Large intestine (tissue), 12 donors: ENCODE measurements at places on chromosomes 4 and X. TPM values are rescaled to one million over a fixed set of nuclear protein-coding genes. Genes with fewer than 3 reads are reported as not detected.

DDIT4L gene
- 1.5 TPM for polyA plus RNA-seq

DNA sequence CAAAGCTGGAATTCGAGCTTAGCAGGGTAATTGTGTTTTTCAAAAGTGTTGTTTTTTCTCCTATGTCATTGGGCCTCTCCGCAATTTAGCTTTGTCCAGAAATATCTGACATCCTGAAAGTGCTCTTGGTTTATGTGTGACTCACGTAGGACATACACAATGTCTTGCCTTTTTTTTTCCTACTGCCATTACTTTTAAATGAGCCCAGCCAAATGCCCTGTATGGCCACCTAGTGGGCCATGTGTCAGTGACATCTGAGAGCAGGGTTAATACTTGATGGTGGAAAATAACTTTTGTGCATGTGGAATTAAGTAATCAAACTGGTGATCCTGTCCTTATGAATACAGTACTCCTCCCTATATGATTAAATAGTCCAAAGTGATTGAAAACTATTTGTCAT, 1411.1 kb upstream of the TENM3 start:
- no peak overlapping the region for H3K27ac ChIP-seq
- H3K4me1 ChIP-seq: no peaks in the 10 kb centered on the region
- no peak overlapping the region for H3K4me3 ChIP-seq
- H3K27me3 ChIP-seq: no peaks in the 10 kb centered on the region
- no peak for DNase-seq

DNA sequence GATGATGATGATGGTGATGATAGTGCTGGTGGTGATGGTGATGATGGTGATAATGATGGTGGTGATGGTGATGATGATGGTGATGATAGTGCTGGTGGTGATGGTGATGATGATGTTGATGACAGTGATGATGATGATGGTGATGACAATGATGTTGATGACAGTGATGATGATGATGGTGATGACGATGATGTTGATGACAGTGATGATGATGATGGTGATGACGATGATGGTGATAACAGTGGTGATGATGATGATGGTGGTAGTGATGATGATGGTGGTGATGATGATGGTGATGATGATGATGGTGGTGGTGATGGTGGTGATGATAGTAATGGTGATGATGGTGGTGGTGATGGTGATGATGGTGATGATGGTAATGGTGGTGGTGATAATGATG, 80.1 kb upstream of the MXRA5 start:
- H3K36me3 ChIP-seq: no peaks in the 10 kb centered on the region
- H3K27me3 ChIP-seq: no peaks in the 10 kb centered on the region
- no peak overlapping the region for H3K27ac ChIP-seq
- DNase-seq: no peak
- H3K4me1 ChIP-seq: no peaks in the 10 kb centered on the region
- H3K4me3 ChIP-seq: no peak overlapping the region

- no peaks in the 10 kb centered on the region for H3K27me3 ChIP-seq
- no peak for DNase-seq
- no peaks in the 10 kb centered on the region for H3K36me3 ChIP-seq
- no peaks in the 10 kb centered on the region for H3K4me1 ChIP-seq
- H3K4me3 ChIP-seq: no peak overlapping the region
These were observed 57.3 kb downstream of the PABPC4L start for GRCh38 chr4:134144337-134144736.

- peaks cover 59% of the 10 kb centered on the region for H3K36me3 ChIP-seq
- H3K4me1 ChIP-seq: peaks cover 11% of the 10 kb centered on the region
- no peaks in the 10 kb centered on the region for H3K27me3 ChIP-seq
- H3K4me3 ChIP-seq: no peak overlapping the region
These were observed 35.6 kb downstream of the PKD2 start for GRCh38 chr4:88043001-88043400.
